Posterior cingulate gyrus (tissue), 11 donors: ENCODE measurements at places on chromosomes 1 and 21.

- DNase-seq = no peak
Measured at GRCh38 chr1:89022167-89022959, at the start of gene GBP3. GBP3 (minus strand) TSS chr1:89022866; CDS start chr1:89020721, 2,145 bp downstream.

DNA sequence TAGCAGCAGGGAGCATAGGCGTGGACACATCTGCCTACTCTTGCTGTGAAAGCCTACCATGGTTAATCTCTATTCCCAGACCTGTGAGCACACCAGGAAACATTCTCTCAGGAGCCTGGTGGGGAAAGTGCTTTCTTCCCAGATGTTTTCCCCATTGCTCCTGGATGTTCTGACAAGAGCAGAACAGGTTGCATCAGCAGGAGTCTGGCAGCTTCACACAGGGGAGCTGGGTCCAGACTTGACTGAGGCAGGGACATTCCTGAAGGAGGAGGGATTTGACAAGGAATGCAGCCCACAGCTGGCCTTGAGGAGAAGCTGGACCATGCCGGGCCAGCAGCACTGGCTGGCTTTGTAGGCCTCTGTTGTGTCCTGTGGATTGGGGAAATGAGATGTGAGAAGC lies 21.0 kb upstream of the ARTN start:
- no peak for DNase-seq

DNA sequence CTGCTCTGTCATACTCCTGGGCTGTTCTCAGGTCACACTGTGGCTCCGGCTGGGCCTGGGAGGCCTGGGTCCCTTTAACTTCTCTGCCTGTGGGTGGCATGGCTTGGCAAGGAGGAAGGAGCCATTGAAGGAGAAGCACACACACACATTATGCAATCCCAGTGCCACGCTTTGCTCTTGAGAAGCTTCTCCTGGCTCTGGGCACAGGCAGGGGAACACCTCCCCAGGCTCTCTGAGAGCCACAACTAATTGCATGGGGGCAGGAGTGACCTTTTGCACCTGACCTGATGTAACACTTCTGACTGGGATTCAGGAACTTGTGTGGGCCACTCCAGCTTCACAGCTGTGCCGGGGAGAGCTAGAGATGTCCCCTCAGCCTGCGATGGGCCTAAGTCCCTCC lies 23.1 kb downstream of the LGR6 start:
- no peak for DNase-seq

DNA sequence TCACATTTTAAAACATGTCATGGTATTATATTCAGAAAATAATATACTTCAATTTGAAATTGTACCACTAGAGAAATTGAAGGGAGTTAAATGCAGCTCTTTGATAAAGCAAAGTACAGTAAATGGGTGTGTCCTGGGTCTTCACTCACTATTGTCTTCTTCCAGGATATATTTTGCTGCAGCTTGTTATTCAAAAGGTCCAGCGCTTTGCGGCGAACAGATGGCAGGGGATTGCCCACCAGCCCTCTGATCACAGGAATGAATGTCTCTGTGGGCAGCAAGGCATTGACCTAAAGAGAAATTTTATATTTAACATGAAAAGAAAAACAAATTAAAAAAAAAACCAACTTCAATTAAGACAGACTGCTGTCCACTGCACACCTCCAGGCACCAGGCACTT lies 35.1 kb downstream of the LGALS8 start:
- no peak for DNase-seq

DNA sequence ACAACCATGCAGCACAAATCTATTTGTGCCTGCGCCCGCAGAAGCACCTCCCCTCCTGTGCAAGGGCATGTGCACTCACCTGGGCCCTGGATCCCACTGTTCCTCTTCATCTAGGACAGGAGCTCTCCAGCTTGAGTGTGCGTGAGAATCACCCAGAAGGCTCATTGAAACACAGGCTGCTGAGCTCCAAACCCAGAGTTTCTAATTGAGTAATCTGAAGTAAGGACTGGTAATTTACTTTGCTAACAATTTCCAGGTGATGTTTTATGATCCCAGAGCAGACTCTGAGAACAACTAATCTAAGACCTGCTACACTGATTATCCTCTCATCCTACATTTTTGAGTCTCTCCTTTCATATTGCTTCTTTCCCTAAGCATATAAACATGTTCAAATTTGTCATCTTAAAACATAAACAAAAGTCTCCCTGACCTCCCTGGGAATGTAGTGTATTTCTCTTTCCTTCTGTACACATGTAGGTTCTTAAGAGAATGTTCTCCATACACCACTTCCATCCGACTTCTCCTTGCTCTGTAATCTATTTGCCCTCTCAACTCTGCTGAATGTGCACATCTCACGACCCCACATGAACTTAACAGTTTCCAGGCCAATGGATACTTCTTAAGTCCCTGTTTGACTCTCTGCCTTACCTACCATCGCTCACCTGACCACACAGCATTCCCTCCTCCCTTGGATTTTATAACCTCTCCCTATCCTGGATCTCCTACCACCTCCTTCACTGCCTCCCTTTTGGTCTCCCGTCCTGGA lies 522.5 kb downstream of the SMYD3 start:
- no peak for DNase-seq

DNA sequence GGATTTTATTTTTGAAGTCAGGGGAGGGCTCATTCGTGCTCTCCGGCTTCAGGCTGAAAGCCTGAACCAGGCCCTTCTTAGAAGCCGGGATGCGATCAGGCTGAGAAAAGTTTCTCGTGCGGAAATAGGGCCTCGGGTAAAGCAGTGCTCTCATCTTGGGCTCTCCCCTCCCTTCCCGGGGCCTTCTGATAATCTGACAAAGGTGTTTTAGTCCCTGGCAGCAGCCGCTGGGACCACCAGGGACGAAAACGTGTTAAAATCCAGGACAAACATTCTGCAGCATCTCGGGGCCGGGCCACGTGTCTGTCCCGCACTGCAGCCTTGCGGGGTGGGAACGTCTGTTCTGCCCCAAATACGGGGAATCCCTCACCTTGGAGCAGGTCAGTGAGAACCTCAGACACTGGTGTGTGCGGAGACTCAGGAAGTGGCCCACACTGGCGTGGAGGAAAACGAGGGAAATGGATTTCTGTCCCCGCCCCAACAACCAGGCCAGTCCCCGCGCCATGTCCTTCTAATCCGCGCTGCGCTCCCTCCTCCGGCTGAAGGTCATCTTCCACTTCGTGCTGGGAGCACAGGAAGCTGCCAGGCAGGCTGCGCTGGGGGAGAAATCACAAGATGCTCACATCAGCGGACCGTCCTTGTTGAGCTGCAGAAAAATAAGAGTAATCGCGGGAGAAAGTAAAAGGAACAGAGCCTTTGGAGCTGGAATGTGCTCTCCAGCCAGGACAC lies 16.6 kb upstream of the AJAP1 start:
- DNase-seq = peak; percentile 71

DNA sequence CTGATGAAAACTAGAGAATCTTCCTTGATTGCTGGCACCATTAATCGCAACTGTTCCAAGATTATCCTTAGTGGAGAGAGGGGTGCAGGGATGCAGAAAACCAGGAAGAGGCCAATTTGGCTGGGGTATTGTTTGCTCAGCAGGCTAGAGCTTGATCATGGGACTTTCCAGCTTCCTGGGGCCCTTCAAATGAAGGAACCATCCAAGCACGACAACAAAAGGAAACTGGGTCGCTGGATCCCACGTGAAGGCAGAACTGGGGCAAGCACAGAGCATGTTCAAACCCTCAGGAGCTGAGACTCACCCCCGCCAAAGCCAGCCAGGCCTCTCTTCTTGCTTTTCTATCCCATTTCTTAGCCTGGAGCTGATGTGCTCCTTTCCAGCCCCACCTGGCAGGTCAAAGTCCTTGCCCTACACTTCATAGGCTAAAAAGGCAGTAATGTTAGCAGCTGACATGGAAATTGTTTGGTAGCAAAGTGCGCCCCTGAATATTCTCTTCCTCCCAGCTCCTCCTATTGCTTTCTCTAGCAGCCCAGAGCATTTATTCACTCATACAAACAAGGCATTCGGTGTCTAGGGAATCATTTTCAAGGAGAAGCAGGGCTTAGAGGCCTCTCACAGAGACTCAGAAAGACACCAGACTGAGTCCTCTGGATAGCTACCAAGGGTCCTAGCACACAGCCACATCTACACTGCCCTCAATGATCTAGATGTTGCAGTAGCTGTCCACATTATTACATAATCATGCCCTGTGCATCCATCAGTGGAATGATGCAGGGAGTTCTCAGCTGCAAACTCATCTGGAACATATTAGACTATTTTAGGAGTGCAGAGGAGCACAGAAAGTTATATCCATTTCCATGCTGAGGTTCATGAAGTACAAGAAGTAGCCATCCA lies 11.5 kb downstream of the KCNA2 start:
- peak; percentile 70 for DNase-seq

- no peak for DNase-seq
Measured at GRCh38 chr1:14254251-14254650, 344.2 kb upstream of the KAZN start.

- DNase-seq = no peak
Measured at GRCh38 chr1:61748566-61748965, 6.3 kb downstream of the PATJ start.

GRCh38 chr1:110585481-110585880 lies 20.7 kb downstream of the KCNA2 start:
- no peak for DNase-seq

- DNase-seq = peak; percentile 7
Measured at GRCh38 chr1:25081496-25081895, 150.8 kb downstream of the SYF2 start.

DNA sequence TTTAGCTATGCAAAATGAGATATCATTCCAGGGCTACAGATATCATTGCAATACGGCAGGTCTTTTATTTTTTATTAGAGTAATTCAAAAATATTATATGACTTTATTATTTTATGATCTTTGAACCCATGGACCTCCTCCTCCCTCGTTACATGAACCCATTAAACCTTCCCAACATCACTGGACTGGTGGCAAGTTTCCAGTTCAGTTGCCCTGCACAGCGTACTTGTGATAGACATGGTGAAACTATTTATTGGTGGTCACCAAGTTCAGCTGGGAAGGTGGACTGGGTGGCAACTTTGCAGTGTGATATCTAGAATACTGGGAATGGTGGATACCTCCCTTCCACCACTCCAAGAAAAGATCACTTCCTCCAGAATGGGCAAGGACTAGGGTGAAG lies 52.5 kb downstream of the SLC30A10 start:
- DNase-seq = no peak

GRCh38 chr1:49686107-49686506 lies 337.6 kb downstream of the AGBL4 start:
- DNase-seq = no peak

DNA sequence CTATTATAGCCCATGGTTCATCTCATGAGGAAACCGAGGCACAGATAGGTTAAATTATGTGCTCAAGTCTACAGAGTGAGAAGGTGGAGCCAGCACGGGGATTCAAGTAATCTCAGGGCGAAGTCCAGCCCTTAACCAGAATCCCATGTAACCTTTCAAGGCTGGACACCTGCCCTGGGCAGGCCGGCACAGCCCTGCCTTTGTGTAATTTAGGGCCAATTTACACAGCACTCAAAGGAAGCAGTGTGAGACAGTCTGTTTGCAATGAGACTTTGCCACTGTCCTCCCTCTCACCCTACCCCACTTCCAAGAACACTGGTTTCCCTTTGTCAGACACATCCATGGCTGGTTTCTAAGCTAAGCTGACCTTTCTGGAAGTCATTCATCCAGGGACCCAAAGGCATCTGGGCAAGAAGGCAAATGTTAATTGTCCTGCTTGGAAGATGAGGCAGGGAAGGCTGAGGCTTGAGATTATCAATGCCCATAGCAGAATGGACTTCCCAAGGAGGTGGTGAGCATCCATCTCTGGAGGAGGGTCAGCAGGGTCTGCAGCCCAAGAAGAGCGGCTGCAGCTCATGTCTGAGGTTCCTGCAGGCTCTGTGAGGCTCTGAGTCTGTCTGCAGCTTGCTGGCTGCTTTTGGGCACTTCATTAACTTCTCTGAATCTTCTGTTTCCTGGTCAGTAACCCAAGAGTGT lies 159.2 kb downstream of the TRABD2B start:
- DNase-seq = no peak

DNA sequence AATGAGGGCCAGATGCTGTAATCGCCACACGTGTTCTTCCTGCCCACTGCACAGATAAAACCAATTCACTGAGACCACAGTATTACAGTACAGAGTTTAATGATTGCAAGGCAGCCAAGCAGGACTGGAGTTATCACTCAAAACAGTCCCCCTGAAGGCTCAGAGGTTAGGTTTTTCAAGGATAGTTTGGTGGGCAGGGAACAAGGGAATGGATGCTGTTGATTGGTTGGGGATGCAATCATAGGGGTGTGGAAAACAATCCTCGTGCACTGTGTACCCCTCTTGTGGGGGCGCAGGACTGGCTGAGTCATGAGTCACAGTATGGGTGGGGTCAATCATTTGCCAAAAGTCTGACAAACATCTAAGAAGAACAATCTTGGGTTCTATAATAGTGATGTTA lies 12.4 kb upstream of the USP1 start:
- DNase-seq = no peak

GRCh38 chr1:209349363-209350308 lies 233.9 kb upstream of the CAMK1G start:
- DNase-seq = no peak

GRCh38 chr1:222068937-222069336 lies 327.0 kb upstream of the DUSP10 start:
- DNase-seq = no peak

DNA sequence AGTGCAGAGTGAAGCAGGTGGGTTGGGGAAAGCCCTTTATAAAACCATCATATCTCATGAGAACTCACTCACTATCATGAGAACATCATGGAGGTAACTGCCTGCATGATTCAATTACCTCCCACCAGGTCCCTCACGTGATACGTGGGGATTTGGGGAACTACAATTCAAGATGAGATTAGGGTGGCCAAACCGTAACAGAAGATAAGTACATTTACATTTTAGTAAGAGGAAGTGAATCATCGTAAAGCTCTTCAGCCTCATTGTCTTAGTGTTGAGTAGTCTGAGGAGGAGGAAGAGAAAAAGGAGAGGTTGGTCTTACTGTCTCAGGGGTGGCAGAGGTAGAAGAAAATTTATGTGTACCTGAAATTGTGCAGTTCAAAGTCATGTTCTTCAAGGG lies 1053.4 kb upstream of the ADGRL4 start:
- DNase-seq = no peak

GRCh38 chr1:1915911-1916840 lies 1.1 kb downstream of the CALML6 start:
- peak; percentile 79 for DNase-seq

GRCh38 chr1:48793863-48794262 lies 17.2 kb upstream of the BEND5 start:
- no peak for DNase-seq

- no peak for DNase-seq
Measured at GRCh38 chr1:31651766-31652165, 7.1 kb upstream of the PEF1 start.

DNA sequence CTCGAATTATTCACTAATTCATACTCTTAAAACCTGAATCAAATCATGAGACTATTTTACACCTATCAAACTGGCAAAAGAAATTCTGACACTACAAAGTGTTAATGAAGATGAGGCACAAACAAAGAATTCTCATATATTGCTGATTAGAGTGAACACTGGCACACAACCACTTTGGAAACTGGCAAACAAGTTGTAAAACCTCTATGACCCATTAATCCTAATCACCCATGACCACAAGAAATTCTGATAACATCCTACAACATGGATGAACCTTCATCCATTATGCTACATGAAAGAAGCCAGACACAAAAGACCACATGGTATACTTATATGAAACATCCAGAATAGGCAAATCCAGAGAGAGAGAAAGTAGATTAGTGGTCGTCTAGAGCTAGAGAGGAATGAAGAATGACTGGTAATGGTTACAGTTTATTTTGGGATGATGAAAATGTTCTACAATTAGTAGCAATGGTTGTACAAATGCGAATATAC lies 8.5 kb downstream of the GPBP1L1 start:
- no peak for DNase-seq

GRCh38 chr1:227364657-227365056 lies 46.4 kb upstream of the CDC42BPA start:
- DNase-seq = no peak

- no peak for DNase-seq
Measured at GRCh38 chr21:35256468-35256988, 207.4 kb upstream of the RUNX1 start.
